ENCODE measurements at places on chromosomes 5 and 9.

DNA sequence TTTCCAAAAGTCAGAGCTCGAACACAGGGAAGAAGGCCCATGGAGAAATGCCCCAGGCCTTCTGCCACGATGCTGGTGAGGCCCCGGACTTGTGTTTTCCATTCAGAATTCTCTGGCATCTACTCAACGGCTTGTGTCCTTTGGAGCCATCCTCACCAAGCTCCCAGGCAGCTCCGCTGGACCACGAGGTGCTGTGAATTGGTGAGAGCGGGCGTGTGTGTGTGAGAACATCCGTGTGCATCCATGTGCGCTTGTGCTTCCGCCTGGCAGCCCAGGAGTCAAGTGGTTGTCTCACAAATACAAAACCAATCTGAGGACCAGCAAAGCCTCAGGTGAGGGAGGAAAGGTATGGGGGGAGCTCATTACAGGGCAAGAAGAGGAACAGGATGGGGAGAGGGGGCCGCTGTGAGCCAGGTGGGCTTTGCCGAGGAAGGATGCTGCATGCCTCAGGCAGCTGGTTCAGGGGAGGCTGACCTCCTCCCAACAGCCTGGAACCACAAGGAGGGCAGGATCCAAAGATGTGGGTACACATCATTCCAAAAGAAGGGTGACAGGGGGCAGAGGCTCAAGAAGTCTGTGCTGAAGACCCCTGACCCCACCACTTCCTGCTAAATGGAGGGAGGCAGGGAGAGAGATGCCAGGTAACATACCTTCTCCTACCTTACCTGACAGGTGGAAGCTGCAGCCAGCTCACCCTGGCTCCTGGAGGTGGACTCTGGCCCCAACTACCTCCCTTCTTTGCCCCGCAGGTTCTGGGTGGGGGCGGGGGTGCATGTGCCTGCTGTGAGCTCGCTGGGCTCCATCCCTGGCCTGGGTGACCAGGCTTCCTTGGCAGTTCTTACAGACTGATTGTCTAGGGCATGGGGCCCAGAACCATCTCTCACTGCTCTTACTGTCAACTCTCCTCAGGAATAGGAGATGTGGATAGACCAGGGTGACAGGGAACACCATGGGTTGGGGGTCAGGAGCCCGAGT is 196.3 kb downstream of the PAX5 start:
- DNase-seq: no peak

GRCh38 chr9:79639354-79639753 is 67.6 kb downstream of the TLE4 start:
- no peak for DNase-seq

- no peak for DNase-seq
Observed at GRCh38 chr9:122327175-122327574, 43.6 kb upstream of the PTGS1 start.

GRCh38 chr9:33124751-33125381 is 42.3 kb downstream of the B4GALT1 start:
- no peak for DNase-seq

GRCh38 chr5:96374653-96375052 is 58.4 kb downstream of the PCSK1 start:
- DNase-seq: no peak

- no peak for DNase-seq
Observed at GRCh38 chr5:168125445-168126199, 165.8 kb upstream of the WWC1 start.

DNA sequence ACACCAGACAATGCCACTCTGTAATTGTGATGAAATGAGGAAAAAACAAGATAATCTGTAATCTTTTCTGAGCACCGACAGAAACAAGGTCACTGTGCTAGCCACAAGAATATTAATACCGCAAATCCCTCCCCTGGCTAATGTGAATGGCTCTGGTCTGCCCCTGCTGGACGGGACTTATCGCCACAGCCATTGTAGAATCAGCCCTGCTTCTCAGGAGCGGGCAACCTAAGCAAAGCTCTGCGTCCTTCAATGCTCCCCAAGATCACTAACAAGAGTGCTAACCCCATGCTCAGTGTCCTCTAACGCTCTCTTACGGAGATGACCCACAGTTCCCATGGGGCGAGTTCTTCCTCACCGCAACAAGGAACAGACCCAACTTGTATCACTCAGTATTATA is 42.7 kb downstream of the OR2V1 start:
- no peak for DNase-seq

DNA sequence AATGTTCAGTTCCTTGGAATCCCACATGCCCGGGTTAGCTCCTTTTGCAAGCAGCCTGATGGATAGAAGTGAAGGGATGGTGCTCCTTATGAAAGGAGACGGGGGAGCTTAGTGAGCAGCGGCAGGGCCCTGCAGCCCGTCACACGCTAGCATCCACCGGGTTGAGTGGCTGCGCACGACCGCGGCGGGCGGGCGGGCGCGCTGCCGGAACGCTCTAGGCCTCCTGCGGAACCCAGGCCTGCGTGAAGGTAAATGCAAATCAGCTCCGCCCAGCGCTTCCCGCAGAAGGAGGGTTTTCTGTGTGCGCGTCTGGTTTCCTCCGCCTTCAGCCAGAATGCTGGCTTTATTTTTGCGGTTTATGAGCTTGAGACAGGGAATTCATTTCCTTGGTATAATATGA is 19.8 kb downstream of the IL12B start:
- DNase-seq: peak; percentile 16

GRCh38 chr5:133928587-133929393 is 39.6 kb downstream of the C5orf15 start:
- no peak for DNase-seq

GRCh38 chr5:59685793-59686192 is 207.7 kb downstream of the PDE4D start:
- no peak for DNase-seq

DNA sequence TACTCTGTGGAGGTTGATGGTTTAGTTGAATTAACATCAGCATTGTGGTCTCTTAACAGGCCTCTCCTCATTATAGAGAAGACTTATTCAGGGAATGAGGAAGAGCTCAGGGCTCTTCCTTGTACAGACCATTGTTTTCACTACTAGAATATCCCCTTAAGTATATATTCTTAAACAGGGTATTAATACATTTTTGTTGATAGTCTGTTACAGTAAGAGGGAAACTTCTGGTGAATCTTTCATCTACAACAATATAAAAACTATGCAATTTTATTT is 330.7 kb downstream of the ADGRV1 start:
- no peak for DNase-seq

GRCh38 chr9:37911271-37911681 is 7.3 kb upstream of the SLC25A51 start:
- DNase-seq: no peak

- peak; percentile 40 for DNase-seq
Observed at GRCh38 chr9:124254261-124254682, 3.5 kb upstream of the NEK6 start.

- no peak for DNase-seq
Observed at GRCh38 chr5:143213851-143214363, 189.6 kb downstream of the NR3C1 start.

DNA sequence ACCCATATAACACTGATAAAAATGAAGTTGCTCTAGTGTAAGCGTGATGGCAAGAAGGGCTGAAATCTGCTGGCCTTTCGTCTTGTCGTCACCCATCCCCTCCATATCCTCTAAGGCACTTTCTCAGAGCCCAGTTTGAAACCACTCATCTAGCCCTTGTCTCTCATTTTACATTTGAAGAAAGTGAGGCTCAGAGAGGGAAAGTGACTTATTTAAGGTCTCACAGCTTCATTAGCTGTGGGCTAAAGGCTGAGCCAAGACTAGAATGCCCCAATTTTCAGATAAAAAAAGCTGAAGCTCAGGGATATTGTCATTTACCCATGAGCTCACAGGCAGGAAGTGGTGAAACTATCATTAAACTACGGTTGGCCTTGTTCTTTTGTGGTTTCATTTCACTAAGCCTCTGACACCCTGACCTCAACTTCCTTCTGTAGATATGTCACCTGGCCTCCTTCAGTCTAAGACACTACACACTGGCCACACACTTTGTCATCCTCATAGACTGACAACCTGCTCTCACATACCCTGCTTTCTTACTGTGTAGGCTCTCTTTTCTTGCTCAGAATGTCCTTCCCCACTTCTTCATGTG is 176.7 kb upstream of the DMAC1 start:
- DNase-seq: peak; percentile 48

- DNase-seq: no peak
Observed at GRCh38 chr9:129525656-129526196, 95.2 kb downstream of the C9orf50 start.

DNA sequence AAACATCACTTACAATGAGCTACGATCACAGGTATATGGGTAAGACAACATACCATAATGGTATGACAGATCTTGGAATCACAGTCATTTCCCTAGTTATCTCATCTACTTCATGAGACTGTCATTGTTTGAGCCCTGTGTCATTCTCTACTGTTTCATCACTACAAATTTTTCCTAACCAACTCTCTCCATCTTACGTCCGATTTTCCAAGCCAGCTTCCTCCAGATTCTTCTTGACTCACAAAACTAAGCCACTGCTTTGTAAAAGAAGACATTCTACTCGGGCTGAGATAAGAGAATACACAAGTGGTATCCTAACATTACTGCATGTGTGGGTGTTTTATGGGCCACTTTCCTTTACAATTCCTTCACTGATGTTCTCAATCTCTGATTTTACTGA is 49.6 kb downstream of the SERINC5 start:
- no peak for DNase-seq

DNA sequence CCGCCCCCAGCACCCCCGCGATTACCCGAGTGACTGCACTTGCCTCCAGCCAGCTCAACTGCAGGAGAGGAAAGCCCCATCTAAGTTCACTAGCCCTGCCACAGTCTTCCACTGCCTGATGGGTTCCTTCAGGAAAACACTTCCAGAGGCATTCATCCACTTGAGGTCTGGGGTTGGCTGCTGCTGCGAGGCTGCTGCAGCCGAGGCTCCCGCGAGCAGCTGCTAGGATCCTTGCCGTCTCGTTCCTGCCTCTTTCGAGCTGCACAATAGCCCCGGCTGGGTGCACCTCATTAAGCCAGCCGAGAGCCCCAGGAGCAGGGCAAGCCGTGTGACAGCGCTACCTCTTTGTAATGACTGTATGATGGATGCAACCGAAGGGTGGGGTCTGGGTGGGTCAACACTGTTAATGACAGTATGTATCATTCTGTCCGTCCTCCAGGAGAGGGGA is 24.2 kb upstream of the ELAVL2 start:
- no peak for DNase-seq

GRCh38 chr5:120808135-120808534 is 344.0 kb downstream of the PRR16 start:
- DNase-seq: no peak

DNA sequence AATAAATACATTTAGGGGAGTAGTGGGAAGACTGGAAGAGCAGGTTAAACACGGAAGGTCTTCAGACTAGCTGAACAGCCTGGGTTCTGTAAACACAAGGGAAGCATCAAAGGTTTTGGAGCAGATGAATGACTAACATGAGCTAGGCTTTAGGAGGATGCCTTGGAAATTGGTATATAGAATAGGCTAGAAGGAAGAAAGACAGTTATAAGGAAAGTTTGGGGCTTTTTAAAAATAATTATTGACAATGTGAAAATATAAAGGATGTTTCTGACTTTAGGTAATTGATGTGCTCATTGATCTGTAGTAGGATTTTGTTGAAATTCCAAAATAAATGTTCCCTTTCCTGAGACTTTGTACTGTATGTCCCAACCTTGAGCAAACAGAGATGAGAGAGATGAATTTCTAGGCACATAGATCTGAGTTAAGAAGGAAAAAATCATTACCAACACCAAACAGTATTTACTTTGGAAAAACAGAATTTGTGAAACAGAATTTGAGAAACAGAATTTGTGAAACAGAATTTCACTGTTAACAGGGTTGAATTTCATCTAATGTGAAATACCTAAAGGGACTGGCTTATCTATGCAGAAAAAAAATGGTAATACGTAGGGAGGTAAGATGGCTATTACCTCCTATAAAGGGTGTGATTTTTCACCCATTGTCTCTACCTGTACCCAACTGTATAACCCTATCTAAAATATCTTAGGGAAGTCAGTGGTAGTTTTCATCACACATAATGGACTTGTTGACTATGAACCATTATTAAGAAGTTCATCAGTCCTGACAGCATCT is 28.8 kb downstream of the SKP2 start:
- DNase-seq: no peak

GRCh38 chr9:130433168-130433946 is 11.4 kb upstream of the ASS1 start:
- DNase-seq: peak; percentile 23

DNA sequence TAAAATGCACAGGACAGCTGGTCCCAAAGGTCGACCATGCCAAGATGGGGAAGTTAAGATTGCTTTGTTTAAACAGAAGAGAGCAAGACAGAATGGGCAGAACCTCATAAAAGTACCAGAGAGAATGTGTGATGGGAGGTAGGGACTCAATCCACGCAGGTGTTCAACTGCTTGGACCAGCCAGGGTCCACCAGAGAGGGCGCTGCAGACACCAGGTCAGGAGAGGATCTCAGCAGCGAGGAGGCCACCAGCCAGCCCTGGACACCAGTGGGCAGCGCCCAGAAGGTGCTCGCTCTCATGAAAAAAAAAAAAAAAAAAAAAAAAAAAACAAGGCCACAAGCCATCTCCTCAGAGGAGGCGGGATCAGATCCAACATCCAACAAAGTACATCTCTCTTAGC is 81.8 kb downstream of the SHC3 start:
- no peak for DNase-seq

DNA sequence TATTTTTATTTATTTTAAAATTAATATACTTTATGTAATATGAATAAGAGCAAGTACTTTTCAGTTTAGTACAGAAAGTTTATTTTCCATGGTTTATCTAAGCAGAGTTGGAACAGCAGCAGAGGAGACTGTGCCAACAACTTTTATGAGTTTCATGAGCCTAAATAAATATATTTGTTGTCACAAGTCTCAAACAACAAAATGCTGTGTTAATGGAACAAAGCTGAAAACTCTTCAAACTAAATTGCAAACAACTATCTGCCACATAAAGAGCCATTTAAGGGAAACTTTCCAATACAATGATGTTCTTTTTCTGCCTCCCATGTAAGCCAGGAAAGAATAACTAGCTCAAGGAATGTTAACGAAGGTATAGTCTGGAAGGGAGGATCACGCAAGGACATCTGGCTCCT is 96.1 kb downstream of the FBN2 start:
- DNase-seq: no peak

DNA sequence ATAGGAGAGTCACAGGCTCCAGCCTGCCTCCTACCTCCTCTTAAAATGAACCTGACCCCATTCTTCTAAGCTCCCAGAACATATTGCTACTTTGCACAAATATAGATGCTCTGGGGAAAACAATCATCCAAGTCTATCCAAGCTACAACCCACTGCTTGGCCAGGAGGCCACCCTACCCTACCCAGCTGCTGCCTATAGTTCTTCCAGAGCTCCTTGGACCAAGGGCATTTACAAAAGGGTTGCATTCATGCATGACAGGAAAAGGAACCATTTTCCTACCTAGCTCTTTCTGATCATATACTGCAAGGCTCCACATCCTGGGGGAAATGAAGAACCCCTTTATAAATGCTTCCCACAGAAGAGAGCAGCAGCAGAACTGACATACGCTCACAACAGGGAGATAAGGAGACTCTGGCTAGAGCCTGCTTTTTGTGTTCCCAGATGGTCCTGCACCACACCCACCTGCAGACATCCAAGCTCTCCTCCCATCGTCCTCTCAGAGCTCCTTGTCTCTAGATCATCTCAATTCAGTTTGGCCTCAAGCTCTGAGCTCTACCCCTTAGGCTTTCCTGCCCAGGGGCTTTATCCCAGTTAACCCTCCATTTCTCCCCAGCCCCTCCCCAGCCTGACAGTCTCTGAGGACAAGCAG is 185.5 kb downstream of the SPOCK1 start:
- DNase-seq: no peak

All from activated T-cell treated with anti-CD3 and anti-CD28 coated beads for 24 hours (primary cell).